Suprapubic skin (tissue), 4 donors: ENCODE measurements at places on chromosomes 4 and X. TPM values are rescaled to one million over a fixed set of nuclear protein-coding genes. Genes with fewer than 3 reads are reported as not detected.

DNA sequence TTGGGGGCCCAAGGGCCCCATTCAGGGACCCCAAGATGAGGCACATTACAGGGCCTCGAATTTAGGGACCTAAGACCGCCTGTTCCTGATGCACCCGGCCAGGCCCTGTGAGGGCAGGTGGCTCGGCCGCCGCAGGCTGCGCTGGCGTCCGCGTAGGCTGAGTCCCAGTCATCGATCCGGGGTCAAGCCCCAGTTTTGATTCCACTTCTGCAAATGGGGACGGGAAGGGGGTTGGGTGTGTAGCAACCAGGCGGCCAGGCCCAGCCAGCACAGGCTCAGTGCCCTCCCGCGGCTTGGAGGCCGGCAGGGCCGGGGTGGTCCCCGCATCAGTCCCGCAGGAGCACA is 327 bp downstream of the PNPLA4 start:
- no peak for DNase-seq

DNA sequence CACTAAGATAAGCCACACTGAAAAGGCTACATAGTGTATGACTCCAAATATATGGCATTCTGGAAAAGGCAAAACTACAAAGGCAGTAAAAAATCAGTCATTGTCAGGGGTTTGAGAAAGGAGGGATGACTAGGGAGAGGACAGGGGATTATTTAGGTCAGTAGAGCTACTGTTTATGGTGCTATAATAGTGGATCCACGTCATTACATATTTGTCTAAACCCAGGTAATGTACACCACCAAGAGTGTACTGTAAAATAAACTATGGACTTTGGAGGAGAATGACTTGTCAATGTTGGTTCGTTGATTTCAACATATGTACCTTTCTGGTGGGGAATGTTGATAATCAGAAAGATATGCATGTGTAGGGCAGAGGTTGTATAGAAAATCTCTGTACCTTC is 837.6 kb downstream of the FAM133A start:
- no peak for DNase-seq

DNA sequence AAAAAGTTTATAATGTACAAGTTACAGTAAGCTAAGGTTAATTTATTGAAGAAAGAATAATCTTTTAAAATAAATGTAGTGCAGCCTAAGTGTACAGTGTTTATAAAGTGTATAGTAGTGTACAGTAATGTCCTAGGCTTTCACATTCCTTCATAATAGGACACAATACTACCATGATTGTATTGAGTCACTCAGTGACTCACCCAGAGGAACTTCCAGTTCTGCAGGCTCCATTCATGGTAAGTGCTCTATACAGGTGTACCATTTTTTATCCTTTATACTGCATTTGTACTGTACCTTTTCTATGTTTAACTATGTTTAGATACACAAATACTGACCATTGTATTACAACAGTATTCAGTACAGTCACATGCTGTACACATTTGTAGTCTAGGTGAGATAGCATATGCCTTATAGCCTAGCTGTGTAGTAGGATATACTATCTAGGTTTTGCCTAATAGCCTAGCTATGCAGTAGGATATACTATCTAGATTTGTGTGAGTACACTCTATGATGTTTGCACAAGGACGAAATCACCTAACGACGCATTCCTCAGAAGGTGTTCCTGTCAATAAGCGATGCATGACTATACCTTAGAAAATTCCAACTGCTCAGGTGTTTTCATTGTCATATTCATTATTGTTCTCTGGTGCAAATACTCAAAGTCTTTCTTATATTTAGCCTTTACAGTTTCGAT is 5.5 kb upstream of the TMEM255A start:
- no peak for DNase-seq

- DNase-seq: no peak
Observed at GRCh38 chr4:43835869-43836268, 612.7 kb downstream of the KCTD8 start.

Gene RBM46
- not detected for total RNA-seq

Gene FAT4
- 4.9 TPM for total RNA-seq

DNA sequence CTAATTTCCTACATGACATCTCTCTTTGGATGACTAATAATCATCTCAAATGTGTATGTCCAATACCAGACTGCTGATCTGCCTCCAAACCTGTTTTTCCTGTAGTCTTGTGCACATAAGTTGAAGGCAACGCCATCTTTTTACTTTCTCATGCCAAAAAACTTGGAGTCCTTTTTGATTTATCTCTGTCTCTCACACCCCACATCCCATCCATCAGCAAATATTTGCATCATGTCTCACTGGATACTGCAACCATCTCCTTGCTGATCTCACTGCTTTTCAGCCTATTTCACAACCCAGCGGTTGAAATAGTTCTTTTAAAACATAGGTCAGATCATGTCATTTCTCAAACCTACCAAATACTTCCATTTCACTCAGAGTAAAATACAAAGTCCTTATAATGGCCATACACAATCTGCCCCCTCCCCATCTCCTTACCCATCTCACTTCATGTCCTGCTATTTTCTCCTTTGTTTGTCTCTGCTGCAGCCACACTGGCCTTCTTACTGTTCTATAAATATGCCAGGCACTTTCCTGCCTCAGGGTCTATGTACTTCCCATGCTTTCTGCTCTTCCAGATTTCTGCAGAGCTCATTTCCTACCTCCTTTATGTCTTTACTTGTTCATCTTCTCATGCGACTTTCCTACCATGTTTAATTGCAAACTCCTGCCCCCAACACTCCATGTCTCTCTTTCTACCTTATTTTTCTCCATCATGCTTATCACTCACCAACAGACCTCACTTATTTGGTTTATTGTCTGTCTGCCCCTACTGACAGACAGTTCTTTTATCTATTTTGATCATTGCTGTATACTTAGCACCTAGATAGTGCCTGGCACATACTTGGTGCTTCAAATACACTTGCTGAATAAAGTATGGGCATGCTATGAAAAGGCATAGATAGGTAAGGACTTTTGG is 98.8 kb downstream of the ANXA3 start:
- no peak for DNase-seq
